ENCODE measurements at places on chromosomes 4 and X.

- DNase-seq, result no peak
Measured at GRCh38 chr4:75194180-75194579, 261.3 kb downstream of the PARM1 start.

- DNase-seq, result no peak
Measured at GRCh38 chrX:45447995-45448394, 247.3 kb upstream of the DIPK2B start.

DNA sequence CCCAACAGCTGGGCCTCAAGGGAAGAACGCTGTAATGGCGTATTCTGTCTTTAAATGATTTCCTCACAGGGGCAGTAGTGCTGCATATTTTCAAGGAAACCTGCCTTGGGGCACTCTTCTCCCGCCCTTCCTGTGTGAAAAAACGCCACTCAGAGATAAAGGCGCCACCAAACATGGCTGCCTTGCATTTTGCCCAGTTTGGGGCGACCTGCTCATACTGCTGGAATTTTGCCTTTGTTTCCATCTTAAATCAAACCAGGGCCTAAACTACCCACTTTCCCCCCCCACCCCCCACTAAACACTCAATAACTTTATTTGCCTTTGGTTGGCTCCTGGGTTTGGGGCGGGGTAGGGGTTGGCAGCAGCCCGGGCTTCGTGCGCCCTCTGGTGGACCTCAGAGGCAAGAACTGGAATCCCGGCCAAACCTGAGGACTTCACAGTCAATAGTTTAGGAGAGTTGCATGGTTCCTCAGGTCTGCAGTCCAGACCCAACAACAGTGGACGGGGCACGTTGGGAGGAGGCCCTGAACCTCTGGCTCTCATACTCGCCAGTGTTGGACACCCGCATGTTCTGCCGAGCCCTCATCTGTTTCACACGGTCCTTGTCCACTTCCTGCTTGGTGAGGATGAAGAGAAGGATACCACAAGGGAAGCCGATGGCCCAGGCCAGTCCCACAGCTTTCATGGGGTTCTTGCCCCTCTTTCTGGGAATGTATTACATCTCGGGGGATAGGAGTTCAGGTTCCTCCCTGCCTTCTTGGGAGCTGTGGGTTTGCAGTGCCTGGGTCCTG, 220.1 kb upstream of the STK26 start:
- DNase-seq, result peak; percentile 72

DNA sequence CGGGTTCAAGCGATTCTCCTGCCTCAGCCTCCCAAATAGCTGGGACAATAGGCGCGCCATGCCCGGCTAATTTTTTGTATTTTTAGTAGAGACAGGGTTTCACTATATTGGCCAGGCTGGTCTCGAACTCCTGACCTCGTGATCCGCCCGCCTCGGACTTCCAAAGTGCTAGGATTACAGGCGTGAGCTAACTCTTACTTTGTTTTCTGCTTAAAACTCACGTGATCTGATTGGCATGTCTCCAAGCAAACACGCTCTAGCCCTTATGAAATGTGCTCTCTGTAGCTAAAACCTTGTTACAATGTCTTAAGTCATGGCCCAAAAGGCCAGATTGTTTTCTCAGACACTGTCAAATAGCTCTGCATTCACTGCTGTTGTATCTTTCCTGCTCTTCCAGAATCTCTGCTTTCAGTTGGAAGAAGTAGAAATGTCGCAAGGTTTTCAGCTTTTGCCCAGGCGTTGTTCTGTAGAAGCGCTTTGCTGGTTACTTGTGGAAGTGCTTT, 39.7 kb upstream of the OGT start:
- no peak for DNase-seq

- no peak for DNase-seq
Measured at GRCh38 chr4:74555231-74555630, 110.3 kb downstream of the AREG start.

DNA sequence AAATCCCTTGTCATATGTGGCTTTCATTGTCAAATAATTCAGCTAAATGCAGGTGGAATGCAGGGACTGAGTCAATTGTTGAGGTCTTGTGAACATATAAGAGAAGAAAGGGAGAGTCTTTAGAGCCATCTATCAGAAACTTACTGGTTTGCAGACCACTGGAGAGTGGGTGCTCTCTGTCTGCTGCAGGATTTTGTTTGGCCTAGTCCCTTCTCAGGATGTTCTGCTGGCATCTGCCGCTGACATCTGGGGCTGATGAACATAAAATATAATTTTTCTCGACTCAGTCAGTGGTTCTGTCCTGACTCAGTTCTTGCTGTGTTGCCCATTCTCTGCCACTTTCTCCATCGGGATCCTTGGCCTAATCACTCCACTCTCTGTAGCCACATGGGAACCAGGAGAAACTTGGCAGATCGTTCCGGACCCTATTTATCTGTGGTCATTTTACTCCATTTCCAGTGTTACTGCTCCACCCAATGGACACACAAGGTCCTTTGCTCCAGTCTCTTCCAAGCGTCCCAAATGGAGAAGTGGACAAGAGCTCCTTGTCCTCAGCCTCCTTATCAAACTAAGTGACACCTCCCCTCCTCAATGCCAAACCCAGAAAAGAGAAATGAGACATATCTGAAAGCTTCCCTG, 436.2 kb downstream of the FAT4 start:
- no peak for DNase-seq

Measured in activated effector memory CD4-positive, alpha-beta T cell treated with anti-CD3 and anti-CD28 coated beads, Interleukin-2, amount 50 U/mL, for 16 hours (primary cell).